MV-4-11 (cell line): ENCODE measurements at places on chromosomes 13 and 19.
A peak's percentile ranks its signal among the peaks of the same experiment; 100 is the strongest.

DNA sequence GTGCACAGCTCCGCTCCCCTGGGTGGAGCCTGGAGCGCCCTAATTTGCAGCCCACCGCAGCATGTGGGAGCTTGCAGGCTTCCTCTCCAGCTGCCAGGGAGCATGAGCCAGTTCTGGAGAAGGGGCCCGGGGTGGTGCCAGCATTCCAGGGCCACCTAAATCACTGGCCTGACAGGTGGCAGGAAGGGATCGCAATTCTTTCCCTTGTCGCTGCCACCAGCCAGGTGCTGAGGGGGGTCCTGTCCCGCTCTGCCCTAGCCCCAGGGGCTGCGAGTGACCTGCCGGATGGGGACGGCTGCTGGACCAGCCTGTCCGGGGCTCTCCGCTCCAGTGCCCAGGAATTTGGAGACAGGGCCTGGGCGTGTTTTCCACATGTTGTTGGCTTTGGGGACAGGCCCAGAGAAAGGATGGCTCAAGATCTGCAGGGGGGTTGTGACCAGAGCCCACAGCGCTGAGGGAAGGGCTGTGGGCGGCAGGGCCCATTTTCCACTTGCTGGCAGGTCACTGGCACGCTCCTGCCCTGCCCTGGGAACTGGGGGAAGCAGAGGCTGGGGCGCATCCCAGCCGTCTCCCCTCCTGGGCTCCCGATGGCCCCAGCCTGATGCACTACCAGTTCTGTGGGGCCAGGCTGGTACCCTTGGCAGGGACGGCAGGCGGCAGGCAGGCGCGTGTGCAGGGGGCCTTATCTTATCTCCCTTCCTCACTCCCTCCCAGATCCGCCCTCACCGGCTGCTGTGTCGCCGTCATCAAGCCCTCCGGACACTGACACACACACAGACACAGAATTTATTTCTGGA is 9.5 kb downstream of the NDUFA11 start:
- no peak for DNase-seq

GRCh38 chr13:19590423-19590822 is 29.1 kb upstream of the TPTE2 start:
- no peak for DNase-seq

DNA sequence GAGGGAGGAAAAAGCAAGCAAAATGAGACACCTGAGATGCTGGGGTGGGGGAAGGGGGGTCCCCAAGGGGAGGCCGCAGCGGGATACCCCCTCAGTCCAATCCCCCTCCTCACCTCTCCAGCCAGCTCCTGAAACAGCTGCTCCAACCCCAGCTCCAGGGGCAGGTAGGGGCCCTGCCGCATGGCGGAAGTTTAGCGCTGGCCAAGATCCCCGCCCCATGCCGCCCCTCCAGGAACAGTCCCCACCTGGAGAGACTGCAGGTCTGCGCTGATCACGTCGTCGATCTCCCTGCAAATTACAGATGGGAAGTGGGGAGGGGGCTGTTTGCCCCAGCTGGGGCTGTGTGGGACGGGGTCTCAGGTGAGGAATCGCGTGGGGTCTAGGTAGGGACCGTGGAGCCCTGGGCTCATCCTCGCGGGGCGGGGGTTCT is 9.0 kb downstream of the CAPN12 start:
- no peak for DNase-seq

- no peak for DNase-seq
Measured at GRCh38 chr13:111397202-111397880, 76.9 kb downstream of the TEX29 start.

DNA sequence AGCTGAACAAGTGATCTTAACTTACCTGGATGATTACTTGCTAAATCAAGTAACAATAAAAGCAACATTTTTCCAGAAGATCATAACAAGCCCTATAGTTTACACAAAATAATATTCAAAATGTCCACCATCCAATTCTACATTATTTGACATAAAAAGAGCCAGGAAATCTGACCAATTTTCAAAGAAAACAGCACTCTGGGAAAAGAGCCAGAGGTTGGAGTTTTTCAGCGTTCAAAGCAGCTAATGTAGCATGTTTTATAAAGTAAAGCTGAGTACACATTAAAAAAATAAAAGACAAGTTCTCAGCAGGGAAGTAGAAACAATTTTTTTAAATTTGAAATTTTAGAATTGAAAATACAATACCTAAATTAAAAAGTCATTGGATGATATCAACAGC is 62.6 kb downstream of the UFM1 start:
- DNase-seq, result no peak

DNA sequence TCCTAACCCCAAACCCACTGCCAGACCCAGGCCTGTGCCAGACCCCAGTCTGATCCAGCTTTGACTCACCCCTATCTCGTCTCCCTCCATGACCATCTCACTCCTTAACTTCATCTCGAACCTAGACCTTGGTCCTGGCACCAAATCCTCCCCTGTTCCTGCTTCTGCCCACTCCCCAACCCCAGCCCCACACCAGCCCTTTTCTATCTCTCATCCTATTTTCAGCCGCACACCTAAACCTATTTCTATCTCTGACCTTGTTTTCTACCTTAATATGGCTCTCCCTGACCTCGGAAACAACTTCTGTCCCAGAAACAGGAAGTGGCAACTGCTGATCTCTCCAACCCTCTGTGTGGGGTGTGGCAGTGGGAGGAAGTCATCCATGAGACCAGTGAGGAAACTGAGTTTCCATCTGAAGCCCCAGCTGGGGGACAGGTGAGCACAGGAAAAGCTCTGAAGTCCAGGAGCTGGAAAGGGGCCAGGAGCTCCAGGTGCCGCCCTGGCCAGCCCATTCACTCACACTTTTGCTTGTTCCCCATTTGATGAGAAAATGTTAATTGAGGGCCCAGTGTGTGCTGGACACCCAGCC is 13.7 kb downstream of the PTH2 start:
- DNase-seq, result peak; percentile 85

- peak; percentile 85 for DNase-seq
Measured at GRCh38 chr19:4951656-4952055, 17.3 kb upstream of the KDM4B start.

DNA sequence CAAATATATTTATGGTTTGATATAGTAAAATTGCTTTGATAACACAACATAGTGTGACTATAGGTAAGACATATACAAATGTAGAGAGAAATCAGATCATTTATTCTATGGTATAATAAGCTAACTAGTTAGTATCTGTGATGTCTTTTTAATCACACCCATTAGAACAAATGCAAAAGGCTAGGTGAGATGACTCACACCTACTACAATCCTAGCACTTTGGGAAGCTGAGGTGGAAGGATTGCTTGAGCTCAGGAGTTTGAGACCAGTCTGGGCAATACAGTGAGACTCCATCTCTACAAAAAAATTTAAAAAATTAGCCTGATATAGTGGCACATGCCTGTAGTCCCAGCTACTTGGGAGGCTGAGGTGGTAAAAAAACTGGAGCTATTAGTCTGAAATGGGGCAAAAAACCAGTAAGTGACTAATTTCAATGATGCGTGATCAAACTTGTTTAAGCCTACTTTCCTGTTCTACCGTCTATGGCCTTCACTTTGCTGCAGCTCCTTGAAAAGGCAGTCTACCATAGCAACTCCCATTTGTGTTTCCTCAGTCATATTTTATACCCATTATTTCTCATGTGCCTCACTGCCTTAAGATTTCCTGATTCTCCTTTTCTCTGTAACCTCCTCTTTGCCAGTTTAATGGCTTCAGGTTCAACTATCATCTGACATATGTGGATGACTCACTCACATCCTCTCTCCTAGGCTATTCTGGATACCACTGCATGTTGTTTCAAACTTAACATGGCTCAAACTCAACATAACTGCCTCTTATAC is 12.5 kb downstream of the ALG5 start:
- peak; percentile 8 for DNase-seq
